ENCODE measurements at places on chromosomes 5 and 9.

DNA sequence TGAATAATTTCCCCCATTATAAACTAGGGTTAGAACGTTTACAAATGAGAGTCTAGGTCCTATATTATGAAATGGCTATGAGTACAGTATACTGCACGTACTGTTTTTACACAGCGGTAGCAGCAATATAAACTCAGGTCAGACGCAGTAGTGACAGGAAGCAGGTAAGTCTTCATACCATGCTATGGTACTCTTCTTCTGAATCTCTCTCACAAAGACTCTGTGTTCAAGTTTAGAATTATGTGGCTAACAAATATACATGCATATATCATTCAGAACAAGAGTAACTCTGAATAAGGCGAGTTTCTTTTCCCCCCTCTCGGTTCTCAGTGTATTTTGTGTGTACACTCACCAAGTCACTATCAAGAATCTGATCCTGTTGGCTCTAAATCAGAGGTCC is 114.9 kb upstream of the KLF9 start:
- no peak for DNase-seq

GRCh38 chr5:121399879-121400278 is 451.8 kb upstream of the FTMT start:
- DNase-seq = no peak

DNA sequence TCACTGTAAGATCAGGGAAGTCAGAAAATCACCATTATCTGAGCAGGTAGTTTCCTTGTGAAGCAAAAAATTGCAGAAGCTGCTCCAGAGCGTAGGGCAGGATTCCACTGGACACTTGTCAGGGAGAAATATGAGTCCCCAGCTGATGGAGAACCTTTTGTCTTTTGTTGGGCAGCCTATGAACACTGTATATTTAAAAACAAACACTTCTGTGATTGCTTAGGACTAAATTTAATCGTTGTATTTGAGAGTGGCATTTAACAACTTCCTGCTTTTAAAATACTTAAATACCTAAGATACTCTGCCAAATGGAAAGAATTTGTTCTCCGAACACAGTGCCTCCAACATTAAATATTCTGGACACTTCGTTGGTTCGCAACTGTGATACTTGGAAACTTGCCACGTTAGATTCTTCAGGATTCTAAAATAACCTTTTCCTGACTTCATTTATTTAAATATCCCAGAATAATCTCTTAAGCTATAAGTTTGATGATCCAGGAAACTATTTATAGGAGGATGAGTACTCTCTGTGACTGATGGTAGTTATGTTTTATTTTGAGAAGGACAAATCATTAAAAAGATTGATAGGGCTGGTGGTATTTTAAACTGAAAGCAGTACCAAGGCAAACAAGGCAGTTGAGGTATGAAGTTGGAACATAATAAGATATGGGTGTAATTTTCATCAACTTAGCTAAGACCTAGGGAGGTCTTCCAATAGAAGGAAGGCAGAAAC is 2.7 kb upstream of the HSPA4 start:
- no peak for DNase-seq

GRCh38 chr9:89522261-89522958 is 24.5 kb upstream of the SEMA4D start:
- DNase-seq = no peak

DNA sequence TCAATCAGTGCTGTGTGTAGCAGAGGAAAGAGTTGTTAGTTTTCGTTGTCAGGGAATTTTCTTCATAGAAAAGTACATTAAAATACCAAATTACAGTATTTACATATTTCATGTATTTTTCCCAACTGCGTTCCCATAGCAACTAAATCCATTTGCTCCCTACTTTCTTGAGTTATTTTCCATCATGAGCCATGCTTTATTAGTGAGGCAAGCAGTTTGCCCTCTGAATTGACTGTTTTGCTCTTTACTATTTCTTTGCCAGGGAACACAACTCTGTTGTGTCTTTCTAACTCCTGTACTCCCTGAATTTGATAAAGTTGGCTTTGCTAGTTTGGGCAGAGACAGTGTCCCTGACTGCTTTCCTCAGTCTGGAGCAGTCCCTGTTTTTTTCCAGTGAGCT is 276.2 kb upstream of the SLC30A5 start:
- no peak for DNase-seq

- DNase-seq = no peak
Measured at GRCh38 chr5:157216391-157217142, 35.9 kb downstream of the ITK start.

DNA sequence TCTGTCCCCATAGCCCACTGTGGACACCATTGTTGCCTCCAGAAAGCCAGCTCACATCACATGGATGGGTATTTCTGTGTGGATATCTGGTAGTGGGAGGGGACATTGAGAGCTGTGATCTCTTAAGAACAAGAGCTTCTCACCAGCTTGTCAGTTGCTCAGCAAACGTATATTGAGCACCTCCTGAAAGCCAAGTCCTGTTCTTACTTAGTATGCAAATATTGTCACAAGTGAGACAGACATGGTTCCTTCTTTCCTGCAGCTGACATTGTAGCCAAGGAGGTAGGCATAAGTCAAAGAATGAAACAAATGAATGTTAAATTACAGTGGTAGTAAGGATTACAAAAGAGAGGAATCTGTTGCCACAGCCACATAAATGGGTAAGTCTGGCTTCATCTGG is 3.8 kb downstream of the TCOF1 start:
- DNase-seq = no peak

- no peak for DNase-seq
Measured at GRCh38 chr9:28082671-28083070, 509.4 kb upstream of the C9orf72 start.
